Activated T-helper 1 cell treated with anti-CD3 and anti-CD28 coated beads, Interleukin-2, amount 50 U/mL, for 16 hours (primary cell): ENCODE measurements at places on chromosomes 5 and 9.

GRCh38 chr5:128074171-128074570 lies 9.4 kb upstream of the SLC12A2 start:
- no peak for DNase-seq

DNA sequence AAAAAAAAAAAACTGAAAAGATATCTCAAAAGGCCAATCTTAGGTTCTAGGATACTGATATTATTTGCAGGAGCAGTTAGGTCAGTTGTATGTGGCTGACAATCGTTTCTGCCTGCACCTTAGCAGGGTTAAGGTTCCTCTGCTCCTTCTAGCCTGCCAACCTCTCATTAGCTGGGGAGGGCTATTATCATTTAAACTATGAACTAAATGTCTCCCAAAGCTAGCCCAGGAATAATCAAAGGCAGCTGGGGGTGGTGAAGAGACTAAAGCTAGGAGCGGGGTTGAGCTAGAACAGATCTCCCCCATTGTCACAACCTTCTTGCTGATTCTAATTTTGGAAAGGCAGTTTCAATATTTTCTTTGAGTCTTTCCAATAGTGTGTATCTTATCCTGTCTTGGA lies 99.9 kb downstream of the ICE1 start:
- no peak for DNase-seq

- DNase-seq, result no peak
These were observed 727.9 kb upstream of the PTPRD start for GRCh38 chr9:11340654-11341053.

DNA sequence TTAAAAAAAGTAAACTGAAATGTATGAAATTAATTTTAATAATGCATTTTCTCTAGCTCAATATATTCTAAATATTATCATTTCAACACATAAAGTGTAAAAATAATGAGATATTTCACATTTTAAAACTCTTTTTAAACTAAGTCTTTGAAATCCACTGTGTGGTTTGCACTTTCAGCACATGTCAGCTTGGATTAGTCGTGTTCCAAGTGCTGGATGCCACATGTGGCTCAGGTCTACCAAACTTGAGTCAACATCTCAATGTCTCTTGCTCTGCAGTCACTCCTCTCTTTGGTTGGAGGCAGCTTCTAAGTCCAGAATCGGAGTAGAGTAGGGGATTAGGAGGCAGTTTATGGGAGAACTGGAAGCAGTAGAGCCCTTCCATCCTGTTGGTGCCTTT lies 173.7 kb upstream of the ANKRD55 start:
- no peak for DNase-seq

DNA sequence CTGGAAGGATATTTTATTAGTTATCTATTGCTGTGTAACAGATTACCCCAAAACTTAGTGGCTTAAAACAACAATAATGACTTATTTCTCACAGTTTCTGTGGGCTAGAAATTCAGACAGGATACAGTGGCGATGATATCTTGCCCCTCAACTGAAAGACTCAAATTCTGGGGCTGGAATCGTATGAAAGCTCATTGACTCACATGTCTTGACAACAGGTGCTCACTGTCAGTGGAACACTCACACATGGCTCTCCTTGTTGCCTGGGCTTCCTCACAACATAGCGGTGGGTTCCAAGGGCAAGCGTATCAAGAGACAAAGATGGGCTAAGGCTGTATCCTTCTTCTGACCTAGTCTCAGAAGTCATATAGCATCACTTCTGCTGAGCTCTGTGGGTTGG lies 3.7 kb upstream of the GNPDA1 start:
- peak; percentile 9 for DNase-seq

GRCh38 chr5:89246864-89247263 lies 363.9 kb upstream of the MEF2C start:
- DNase-seq, result no peak
